ENCODE measurements at places on chromosomes 12 and 14.

GRCh38 chr12:108447168-108447832 lies 67.8 kb upstream of the FICD start:
- DNase-seq, result no peak

GRCh38 chr12:108668063-108668462 lies 34.4 kb upstream of the SELPLG start:
- no peak for DNase-seq

DNA sequence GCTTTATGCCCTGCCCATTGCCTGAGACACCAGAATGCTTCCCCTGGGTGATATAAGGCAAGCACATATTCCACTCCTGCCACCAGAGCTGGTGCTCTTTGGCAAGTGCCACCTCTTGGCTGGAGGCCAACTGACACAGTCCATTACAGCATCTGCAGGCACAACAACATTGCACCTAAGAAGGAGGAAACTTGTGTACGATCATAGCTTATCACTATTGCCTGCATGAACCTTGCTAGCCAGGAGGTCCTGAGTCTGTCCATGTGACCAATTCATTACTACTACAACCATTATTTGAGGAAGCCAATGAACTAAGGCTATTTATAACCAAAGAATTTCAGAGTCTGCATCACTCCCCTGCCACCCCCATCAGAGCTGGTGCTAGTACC lies 119.8 kb upstream of the SCAF11 start:
- no peak for DNase-seq

GRCh38 chr14:91092073-91092472 lies 21.8 kb upstream of the DGLUCY start:
- no peak for DNase-seq

DNA sequence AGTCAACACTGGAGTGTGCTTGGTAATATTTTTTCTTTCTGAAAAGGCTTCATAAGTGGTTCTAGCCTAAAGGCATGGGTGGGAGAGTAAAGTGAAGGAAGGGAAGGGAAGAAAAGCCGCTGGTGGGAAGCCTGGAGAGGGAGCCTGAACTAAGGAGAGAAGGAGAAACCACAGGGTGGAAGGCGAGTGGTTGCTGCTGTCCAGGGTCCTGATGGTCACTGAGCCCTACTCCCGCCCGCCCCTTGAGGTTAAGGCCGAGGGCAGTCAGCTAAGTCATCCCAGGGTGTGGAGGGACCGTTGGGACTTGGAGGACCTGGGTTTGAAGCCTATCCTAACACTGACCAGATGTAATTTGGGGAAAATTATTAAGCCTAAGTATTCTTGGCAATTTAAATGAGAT lies 189.1 kb downstream of the PIWIL1 start:
- no peak for DNase-seq

DNA sequence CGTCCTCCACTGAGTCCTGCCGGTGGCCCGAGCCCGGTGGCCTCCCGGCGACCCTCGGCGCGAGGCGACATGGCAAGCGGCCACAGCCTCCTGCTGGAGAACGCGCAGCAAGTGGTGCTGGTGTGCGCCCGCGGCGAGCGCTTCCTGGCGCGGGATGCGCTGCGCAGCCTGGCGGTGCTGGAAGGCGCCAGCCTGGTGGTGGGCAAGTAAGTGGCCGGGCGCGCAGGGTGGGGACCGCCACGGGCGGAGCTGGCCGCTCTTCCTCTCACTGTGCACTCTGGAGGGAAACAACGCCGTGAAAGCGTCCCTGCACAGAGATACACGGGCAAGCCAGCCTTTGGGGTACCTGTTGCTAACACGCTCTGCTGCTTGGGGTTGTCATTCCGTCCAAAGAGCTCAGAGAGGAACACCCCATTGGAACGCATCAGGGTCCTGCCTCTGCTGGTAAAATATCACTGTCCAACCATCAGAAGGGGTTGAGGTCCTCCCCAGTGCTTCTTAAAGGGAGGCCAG lies at the start of gene AMDHD1:
Gene AMDHD1 (plus strand): TSS at position 2 of the 513 bp plus-strand sequence. CDS start 68 bp downstream, at position 70.
- DNase-seq, result peak; percentile 26

DNA sequence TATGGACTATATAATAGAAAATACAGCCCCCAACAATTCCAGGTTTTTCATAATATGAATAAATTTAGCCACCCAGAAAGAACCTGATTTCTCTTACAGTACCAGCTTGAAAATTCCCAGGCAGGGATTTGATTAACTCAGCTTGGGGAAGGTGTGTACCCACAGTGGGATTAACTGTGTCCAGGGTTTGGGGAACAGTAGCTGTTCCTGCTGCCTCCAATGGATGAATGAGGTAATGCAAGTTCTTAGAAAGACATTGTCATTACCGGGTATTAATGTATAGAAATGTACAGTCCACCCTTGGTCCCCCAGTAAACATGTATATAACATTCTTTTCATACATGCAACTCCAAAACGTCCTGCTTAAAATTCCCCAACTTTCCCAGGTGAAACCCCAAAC lies 115.6 kb downstream of the LRIG3 start:
- DNase-seq, result no peak

- no peak for DNase-seq
These were observed 99.1 kb downstream of the SYT1 start for GRCh38 chr12:78963439-78964227.

GRCh38 chr14:61406675-61407074 lies 85.3 kb downstream of the PRKCH start:
- no peak for DNase-seq

DNA sequence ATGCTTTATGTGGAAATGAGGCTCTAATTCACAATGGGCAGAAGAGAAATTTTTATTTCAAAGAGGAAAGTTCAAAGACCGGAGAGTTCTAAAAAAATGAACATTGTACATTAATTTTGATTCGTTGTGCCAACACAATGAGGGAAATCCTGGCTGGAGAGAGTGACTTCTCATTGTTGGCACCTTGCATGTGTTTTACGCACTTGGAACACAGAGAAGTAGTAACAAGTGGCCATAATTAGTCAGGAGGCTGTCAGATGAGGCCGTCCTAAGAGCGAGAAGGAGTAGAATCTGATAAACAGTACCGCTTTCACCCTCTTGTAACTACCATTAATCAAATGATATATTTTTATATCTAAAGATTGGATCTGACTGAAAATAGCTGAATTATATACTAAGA lies 6.9 kb downstream of the LMO3 start:
- DNase-seq, result no peak

DNA sequence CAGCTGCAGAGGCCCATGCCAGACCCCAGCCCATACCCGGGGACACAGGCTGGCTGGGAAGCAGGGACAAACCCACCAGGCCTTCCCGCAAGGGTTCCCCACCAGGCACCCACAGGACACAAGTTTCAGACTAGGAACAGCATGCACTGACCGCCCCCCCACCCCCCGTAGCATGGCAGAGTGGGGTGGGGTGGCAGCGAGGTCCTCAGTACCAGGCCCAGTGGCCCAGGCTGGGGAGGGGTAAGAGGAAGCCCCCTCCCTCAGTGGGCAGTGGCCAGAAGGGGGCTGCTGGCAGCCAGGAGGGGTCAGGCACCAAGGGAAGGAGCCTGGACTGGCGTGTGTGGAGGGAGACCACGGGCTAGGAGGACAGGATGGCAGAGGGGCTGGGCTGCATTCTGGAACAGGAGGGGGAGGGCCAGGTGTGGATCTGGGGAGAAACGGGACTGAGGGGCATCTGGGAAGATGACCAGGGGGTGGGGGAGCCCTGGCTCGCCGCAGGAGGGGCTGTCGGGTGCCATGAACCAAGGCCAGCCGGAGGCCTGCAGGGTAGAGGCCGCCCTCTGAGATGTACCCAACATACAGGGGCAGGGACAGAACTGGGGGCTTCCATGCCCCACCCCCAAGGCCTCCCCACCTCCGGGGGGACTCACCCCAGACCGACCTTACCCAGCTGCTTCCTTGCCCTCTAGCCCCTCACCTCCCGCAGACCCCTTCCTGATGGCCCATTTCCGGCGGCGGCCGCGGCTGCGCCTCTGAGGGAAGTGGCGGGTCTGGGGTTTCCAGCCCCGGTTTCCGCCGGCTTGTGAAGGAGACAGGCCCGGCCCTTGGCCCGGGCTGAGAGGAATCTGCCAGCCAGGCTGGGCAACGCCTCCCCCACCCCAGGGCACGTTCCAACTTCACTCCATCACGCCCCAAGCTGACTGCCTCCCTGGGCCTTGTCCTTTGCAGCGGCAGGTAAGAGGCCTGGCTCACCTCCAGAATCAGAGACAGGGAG lies 5.6 kb upstream of the JAG2 start:
- no peak for DNase-seq

- no peak for DNase-seq
These were observed 329.8 kb downstream of the CACNA1C start for GRCh38 chr12:2382370-2383155.

DNA sequence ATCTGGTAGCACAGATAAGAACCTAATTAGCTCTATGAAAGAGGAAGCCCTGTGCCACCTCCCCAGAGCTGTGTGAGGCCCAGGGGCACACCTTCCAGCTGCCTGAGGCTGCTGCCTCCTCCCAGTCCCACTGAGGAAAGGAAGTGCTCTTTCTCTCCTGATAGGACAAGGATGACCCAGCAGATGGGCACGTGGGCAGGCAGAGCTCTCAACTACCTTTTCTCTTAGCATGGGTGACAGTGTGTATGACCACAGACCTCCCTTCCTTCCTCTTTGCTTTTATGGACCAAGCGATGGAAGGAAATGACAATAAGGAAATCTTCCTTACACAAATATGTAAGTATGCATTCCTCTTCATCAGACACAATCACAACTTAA lies 127.6 kb upstream of the AMIGO2 start:
- DNase-seq, result no peak

DNA sequence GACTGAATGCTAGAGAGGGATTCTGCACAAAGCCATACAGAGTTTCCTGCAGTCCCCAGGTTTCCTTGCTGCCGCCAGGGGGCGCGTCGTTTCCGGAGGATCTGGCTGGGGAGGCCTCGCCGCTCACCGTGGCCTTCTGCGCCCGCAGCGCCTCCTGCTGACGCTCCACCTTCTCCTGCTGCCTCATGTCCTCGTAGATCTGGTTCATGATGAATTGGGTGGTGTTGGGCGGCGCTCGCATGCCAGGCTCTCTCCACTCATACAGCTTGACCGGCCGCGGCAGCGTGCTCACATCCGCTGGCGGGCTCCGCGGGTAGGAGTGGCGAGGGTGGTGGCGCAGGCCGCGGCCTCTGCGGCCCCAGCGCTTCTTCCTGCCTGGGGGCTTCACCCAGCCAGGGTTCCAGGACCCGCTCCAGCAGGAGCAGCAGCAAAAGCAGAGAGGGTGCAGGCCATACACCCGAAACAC lies 987 bp downstream of the CCER1 start:
- DNase-seq, result no peak

DNA sequence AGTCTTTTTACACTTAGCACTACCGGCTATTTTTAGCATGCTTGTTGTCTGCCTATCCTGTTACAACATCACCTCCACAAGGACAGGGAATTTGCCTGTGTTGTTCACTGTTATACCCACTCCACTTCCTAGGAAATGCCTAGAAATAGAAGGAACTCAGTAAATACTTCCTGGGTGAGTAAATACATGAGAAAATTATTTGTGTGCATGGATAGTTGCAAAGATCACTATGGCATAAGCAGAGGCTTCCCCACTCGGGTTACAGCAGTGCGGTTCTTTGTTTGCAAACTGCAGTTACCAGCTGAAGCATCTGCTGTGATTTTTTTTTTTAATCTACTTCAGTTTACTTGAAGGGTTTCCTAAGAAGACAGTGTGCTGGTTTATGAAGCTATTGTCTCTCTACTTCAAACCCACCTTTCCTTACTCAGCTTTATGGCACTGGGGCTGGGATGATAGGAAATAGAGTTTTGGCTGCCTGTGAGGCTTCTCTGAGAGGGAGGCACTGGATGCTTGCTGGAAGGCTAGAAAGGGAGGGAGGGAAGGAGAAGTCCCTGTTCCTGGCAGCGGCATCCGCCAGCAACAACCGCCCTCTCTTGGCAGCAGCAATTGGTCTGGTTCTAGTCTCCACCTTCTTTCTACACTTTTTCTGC lies 29.0 kb downstream of the PDE6H start:
- no peak for DNase-seq

GRCh38 chr12:106333756-106334155 lies 23.8 kb upstream of the POLR3B start:
- no peak for DNase-seq

DNA sequence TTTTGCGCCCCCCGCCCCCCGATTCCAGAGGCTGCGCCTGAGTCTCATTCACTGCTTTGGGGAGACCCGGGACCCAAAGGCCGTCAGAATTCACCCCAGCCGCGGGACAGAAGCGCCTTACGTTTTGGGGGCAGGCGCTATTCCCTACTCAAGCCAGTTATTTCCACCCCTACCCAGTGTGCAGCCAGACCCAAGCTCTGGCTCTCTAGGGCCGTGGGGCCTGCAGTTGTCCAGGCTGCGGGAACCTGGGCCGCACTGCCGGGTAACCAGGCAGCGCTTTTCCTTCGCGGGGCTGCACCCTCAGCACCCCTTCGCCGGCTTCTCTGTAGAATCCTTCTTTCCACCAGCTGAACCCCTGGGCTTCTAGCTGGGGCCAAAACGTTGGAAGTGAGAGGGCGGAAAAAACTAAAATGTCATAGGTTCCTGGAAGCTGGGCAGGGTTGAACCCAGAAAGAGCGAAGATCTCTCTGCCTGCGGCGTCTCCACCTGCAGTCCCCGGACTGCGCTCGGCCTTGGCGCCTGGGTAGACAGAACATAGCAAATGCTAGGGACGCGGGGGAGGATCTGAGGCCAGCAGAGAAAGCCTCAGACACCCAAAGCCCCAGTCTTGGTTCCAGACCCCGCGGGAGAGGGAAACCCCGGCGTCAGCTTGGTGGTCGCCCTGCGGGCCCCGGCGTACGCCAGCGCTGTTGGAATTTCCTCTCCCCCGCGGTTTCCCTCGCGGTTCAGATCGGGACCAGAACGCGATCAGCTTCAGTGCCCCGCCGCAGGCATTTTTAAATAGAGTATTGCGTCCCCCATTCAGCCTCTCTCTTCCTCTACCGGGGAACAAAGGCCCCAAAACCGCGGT lies 18.3 kb downstream of the TBX3 start:
- no peak for DNase-seq

DNA sequence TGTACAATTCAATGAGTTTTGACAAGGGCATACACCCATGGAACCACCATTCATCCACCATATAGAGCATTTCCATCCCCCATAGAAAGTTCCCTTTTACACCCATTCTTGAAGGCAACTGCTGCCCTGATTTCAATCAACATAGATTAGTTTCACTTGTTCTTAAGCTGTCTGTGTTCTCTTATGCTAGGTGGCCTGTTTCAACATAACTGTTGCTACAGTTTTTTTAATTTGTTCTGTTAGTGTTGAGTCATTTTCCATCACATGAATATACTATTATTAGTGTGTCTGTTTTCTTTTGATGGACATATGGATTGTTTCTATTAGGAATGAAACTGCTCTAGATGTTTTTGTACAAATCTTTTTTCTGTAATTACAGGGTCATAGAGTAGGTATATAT lies 123.4 kb downstream of the PTPRQ start:
- no peak for DNase-seq

All from stimulated activated CD4-positive, alpha-beta T cell treated with anti-CD3 and anti-CD28 coated beads, TNF-alpha, amount 100 ng/mL, for 4 hours (primary cell).